Activated naive CD8-positive, alpha-beta T cell treated with anti-CD3 and anti-CD28 coated beads, Interleukin-2, amount 10 ng/mL, durations not matched to agents 7 days and 5 days (primary cell): ENCODE measurements at places on chromosomes 6 and 20. TPM values are rescaled to one million over a fixed set of nuclear protein-coding genes. Genes with fewer than 3 reads are reported as not detected.

Gene TBXT
- total RNA-seq: not detected

Gene NQO2
- total RNA-seq: 17.0 TPM

Gene RGL2
- total RNA-seq: 65.4 TPM

Gene C6orf89
- total RNA-seq: 46.0 TPM

Gene EFCAB8
- 0.47 TPM for total RNA-seq

DNA sequence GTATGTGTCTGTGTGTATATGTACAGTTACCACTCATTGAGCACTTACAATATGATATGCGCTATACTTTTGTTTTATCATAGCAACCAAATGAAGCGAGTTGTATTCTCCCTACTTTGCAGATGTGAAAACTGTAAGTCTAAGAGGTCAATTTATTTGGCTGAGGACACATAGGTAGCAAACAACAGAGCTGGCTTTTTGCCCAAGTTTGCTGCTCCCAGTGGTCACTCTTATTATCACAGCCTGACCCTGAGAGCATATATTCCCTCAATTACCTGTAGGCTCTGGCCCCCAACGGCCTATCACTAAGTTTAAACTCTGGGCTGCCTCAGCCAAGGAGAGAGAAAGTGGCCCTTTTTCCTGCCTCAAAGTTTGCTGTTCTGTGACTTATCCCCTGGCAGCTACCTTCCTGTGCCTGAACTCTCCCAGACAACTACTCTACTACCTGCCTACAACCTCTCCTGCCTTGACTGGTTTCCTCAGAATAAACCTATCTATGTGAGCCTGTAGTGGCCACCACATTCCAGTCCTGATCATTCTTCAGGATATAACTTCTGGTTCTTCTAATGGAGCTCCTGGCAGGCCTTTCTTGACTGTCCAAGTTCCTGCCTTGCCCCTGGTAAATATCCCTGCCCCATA lies 221.8 kb downstream of the FRK start:
- DNase-seq: no peak

DNA sequence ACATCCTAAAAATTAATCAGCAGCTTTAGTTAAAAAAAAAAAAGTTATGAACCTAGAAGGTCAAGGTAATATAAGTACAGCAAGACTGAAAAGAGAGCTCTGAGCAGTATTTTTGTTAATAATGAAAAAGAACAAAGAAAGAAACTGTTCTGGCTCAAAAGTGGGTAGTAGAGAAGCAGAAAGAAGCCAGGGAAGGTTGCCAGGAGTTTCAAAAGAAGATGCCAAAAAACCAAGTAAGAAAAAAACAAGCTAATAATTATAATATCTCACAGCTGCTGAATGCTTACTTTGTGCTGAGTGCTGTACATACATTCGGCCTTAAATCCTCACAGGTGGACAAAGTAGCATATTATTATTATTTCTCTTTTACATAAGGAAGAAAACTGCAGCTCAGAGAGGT lies 31.9 kb downstream of the NRSN1 start:
- no peak for DNase-seq

DNA sequence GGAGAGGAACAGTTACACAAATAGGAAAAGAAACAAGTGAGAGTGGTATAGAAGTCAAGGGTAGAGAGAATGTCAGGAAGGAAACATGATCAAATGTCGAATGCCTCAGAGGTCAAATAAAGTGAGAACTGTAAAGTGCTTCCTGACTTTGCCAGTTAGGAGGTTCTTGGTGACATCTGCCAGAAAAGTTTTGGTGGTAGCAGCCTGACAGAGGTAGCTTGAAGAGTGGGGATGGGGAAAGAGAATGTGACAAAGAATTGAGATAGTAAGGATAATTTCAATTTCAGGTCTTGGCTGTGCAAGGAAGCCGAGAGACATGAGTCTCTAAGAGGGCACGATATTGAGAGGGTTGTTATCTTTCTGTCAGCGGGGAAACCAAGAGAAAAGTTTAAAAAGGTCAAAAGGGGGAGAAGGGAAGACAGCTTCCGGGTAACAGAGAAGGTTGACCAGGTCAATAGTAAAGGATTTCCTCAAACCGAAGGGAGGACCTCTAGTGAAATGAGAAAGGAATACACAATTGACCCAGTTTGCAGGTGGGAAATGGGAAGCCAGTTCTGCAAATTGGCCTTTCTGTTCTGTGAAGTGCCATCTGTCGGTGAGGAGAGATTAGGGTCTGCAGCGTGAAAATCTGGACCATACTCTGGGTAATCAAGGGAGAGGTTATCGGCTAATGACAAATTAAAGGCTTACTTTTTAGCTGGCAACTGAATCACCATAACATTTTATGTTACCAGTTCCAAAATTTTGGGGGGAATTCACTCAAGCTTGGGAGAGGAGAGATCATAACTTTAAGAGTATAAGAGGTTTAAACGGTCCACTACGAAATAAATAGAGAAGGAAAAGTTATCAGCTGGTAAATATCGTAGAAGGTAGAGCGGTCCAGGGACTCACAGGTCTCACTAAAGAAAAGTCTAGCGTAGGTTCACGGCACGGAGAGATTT lies 973 bp upstream of the BRD2 start:
- DNase-seq: no peak

DNA sequence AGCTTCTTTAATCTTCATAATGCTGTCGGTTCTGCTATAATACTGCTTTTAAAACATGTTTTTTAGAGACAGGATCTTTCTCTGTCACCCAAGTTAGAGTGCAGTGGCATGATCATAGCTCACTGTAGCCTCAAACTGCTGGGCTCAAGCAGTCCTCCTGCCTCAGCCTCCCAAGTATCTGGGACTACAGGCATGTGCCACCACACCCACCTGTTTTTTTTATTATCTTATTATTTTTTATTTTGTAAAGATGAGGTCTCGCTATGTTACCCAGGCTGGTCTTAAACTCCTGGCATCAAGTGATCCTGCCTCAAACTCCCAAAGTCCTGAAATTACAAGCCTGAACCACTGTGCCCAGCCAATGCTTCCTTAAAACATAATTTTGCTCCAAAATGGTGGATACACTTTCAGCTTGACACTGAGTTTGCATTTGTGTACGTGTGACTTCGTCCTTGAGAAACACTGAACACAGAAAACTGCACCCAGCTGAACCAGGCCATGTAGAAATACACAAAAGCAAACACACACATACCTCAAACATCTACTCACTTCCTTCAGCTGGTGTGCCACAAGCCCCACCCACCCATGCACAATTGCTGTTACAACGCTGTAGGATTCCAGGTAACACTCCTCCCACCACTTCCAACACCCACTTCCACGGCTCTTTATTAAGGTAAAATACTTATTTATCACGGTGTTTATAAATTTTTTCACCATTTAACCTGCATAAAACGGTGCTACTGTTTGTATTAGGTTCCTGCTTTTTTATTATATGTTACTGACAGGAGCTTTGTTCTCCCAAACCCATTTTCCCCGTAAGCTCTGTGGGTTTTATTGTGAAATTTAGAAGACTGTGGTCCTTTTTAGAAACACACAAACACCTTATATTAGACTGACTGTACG lies 109.1 kb downstream of the TSHZ2 start:
- DNase-seq: no peak

DNA sequence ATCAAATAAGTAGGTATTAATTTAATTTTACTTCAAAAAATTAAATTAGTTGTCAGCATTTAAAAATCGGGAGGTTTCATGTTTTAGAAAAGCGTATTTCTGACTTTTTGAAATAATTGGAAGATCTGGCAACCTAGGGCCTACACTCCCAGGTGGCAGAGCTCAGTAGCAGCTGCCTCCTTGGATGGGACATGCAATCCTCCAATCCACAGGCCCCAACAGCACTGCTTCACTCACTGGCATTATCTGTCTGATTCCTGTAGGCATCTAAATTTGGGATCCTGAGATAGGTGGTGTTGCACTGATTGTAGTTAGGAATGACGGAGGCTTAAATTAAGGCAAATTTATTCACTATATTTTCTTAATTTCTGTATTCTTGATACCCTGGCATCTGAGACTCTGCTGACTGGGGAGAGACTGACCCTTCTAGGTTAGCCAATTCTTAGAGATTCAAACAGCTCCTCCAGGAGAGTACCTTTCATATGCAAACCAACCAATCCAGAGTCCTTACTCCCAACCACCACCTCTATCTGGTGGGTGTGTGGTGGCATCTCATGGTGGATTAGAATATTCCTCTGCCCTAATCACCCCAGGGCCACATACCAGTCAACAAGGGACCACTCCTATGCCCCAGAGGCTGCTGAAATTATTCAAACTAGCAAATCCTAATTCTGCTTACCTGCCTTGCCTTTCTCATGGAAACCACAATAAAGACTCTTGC lies 146.6 kb upstream of the GLP1R start:
- no peak for DNase-seq

DNA sequence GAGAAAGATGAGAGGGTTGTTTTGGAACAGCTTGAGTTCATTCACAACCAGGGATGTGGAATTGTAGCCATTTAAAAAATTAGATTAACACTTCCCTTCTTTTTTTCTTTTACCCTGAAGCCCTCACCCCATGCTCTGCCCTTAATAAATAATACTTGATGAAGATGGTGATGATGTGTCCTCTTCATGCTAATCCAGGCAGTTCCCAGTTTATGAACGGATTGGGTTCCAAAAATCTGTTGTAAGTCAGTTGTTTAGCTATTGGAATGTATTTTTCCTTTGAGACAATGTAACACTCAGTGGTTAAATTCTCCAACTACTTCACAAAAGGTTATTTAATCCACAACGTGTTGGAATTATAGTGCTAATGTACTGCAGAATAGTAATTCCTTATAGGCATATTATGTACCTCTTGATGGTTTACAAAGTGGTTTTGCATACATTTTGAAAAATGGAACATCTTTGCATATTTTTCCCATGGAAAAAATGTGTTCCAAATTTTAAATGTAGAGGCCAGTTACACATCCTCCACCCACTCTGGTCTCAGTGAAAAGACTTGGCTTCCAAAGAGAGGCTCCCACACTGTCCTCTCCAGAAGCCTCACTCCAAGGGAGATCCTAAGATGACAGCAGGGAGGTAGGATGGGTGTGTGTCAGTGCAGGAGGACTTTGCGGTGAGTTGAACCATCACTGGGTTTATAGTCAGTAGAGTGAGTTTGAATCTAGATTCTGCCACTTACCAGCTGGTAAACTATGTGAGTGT lies 45.8 kb upstream of the CEP162 start:
- no peak for DNase-seq

DNA sequence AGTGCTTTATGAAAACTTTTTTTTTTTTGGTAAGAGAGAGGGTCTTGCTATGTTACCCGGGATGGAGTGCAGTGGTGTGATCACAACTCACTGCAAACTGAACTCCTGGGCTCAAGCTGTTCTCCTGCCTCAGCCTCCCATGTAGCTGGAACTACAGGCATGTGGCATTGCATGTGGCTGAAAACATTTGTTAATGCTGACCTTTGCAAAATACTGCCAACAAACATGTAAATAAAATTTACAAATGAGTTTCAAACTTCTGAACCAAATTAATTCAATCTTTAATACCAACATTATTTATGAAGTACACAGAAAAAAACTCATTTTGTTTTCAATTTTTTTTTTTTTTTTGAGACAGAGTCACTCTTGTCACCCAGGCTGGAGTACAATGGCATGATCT lies 26.1 kb upstream of the ZBTB2 start:
- DNase-seq: no peak

DNA sequence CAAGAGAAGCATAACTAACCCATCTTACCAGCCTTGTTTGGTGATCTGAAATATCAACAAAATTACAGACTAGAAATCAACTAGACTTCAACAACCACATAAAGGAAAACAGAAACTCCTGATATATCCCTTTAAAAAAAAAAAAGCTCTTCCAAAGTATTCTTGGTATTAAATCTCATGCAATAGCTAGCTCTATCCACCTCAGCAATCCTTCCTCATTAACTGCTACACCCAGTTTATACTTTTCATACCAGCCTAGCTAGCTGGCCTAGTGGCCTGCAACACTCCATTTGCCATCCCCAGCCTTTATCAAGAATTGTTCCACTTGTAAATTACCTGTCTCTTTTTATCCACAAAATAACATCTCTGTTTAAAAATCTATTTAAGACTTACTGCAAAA lies 69.0 kb downstream of the BACH2 start:
- DNase-seq: no peak

- no peak for DNase-seq
Observed at GRCh38 chr6:88813045-88813444, 150.4 kb downstream of the RNGTT start.

DNA sequence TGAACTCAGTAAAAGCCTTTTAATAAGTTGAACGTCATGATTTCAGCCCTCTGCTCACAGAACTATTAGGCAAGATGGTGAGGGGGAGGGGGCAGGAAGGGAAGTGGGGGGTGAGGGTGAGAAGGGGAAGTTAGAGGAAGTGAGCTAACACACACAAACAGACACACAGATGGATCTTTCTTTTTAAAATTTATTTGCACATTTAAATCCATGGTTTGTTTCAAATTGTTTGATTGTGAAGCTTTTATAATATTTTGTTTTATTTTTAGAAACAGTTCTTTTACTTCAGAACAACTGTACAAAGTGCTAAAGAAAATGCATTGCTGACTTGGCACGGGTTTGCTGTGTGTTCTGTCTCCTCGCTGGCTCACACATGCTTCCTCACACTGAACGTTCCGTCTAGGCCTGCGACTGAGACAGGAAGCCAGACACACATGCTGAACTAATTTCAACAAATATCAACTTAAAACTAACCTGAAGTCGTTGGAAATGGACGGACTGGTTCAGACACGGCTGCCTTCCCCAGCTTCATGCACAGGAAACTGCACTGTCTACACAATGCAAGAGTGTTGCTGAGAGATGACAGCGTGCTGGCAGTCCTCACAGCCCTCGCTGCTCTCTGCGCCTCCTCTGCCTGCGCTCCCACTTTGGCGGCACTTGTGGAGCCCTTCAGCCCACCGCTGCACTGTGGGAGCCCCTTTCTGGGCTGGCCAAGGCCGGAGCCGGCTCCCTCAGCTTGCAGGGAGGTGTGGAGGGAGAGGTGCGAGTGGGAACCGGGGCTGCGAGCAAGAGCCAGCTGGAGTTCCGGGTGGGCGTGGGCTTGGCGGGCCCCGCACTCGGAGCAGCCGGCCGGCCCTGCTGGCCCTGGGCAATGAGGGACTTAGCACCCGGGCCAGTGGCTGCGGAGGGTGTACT lies 8.1 kb upstream of the ZBP1 start:
- DNase-seq: peak; percentile 52

DNA sequence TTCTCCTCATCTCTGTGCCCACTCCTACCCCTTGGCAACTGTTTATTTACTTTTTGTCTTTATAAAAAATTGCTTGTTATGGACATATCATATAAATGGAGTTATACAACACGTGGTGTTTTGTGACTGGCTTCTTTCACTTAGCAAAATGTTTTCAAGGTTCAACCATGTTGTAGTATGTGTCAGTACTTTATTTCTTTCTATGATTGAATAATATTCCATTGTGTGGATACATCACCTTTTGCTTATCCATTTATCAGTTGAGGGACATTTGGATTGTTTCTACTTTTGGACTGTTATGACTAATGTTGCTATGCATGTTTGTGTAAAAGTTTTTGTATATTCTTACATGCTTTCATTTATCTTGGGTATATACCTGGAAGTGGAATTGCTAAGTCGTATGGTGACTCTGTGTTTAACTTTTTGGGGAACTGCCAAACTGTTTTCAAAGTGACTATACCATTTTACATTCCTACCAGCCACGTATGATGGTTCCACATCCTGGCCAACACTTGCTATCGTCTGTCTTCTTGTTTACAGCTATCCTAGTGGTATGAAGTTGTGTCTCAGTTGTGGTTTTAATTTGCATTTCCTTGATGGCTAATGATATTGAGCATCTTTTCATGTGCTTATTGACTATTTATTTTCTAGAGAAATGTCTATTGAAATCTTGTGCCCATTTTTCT lies 84.4 kb downstream of the SLX4IP start:
- DNase-seq: no peak
